ENCODE measurements at places on chromosomes 11 and 22.

DNA sequence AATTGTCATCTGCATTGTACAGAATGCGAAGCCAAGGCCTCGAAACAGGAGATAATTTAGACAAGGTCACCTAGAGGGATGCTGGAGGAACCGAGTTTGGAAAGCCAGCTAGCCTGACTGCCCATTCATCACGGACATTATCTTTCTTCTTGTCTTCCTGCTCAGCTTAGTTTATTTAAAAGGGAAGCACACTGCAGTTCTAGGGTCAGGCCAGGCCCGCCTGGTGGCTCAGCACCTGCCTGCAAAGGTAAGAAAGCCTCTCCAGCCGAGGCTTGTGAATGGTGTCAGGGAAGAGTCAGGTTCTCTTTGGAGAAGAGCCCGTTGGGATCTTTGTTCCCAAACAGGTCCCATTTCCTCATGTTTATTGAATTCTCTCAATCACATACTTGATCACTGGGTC is 246.5 kb downstream of the BLID start:
- DNase-seq: no peak

GRCh38 chr11:134517115-134517514 is 105.1 kb upstream of the B3GAT1 start:
- DNase-seq: no peak

GRCh38 chr22:26090821-26091220 is 78.4 kb upstream of the SEZ6L start:
- no peak for DNase-seq

GRCh38 chr11:66749091-66749490 is 20.1 kb upstream of the SPTBN2 start:
- DNase-seq: no peak

- no peak for DNase-seq
Measured at GRCh38 chr11:65806979-65807378, 20.1 kb downstream of the OVOL1 start.

GRCh38 chr11:72735495-72736027 is 16.6 kb downstream of the ARAP1 start:
- DNase-seq: peak; percentile 98

DNA sequence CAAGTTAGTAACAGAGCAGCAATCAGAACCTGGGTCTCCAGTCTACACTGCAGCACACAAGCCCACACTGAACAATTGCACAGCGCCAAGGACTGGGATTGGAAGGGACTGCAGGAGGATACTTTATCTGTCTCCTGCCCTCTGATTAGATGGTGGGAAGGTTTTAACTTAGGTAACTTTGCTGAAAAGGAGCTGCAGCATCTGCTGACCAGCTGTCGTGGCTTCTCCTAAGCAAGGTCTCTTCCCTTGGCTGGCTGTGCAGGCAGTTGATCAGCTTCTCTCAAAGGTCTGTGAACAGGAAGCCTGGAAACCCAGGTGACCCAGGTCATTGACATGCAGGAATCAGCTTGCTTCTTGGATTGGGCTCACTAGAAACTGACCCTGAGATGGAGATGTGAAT is 82.4 kb downstream of the ISX start:
- DNase-seq: no peak

GRCh38 chr11:30956751-30957150 is 370.6 kb upstream of the MPPED2 start:
- no peak for DNase-seq

- DNase-seq: peak; percentile 75
Measured at GRCh38 chr11:125167292-125167953, 2.9 kb downstream of the PKNOX2 start.

DNA sequence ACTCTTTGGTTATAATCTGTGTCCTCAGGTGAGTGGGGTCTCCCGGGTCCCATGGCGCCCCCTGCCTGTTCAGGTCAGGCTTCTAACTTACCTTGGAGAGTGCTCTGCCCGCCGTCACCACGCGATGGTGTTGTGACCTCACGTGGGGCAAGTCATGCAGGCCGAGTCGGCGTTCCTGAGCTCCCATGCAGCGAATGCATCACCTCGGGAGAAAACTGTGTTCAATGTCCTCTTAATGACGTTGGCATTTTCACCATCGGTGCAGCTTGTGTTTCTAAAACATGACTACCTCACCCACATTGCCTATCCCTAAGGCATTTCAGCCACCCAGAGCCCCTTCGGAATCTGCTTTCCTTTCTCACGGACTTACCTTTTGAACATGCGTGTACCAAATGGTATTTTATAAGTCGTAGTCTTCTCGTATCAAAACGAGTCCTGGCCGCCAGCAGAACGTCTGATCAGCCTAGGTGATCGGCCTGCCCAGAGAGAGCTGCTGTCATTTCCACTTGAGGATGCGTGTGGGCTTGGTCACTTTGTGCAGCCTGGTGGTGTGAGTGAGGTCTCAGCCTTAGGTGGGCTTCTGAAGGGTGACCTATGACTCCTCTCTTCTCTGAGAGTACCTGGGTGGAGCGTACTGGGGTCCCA is 64.8 kb downstream of the TBC1D22A start:
- DNase-seq: peak; percentile 92
